NCI-H446 treated with DMSO at 0.1 percent for 48 hours (cell line): ENCODE measurements at places on chromosomes 7 and 10.

- DNase-seq = no peak
These were observed 15.6 kb downstream of the ADAM8 start for GRCh38 chr10:133260895-133261725.

DNA sequence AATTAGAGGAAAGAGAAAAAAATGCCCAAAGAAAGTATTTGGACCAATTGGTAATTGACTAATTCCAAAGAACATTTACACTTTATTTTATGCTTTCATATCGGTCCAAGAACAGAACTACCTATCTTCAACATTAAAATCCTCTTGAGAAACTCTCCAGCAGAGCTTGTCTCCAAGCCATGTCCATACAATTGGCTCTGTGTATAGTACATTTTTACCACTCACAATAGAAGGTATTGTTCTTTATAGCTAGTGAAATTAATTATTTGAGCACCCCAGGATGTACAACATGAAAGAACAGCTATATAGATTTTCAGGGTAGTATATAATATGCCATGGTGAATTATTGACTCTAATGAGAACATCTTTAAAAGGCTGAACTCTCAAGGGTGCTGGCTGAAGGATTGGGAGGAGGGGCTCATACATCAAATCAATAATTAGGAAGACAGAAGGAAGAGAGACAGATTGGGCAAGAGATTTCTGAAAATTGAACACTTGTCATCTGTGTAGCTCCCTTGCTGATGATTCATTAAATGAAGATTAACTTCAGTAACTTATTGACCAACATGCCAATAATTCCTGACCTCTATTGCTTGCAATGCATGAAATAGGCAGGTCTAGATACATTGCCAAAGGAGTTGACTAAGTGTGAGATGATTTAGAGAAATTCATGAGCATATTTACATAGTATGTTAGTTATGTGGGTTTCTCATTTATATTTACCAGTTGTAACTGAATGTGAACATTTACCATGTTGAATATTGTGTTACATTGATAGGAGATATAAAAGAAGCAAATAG, 249.7 kb downstream of the MTERF1 start:
- no peak for DNase-seq

DNA sequence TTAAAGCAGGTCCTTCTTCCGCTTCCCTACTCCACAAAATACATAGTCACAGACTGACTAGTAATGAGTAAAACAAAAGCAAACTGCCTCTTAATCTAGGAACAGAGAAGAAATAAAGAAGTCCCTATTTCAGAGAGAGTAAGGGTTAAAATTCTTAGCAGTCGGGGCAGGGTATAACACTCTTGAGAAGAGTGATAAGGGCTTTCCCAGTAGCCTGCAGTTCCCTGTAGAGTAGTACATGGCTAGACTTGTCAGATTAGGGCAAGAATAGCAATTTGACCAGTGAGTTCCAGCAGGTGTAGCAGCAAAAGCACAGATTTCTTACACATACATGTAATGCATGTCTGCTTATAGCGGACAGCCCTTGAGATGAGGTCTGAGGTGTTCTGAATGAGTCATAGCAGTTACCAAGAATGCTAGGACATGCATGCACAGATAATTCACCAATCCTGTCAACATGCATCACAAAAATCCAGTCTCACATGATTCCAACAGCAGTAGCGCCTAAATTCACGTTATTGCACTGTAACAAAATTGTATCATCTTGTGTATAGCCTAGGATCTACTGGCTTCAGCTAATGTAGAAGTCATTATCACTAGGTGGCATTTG, 40.7 kb downstream of the BTRC start:
- no peak for DNase-seq

DNA sequence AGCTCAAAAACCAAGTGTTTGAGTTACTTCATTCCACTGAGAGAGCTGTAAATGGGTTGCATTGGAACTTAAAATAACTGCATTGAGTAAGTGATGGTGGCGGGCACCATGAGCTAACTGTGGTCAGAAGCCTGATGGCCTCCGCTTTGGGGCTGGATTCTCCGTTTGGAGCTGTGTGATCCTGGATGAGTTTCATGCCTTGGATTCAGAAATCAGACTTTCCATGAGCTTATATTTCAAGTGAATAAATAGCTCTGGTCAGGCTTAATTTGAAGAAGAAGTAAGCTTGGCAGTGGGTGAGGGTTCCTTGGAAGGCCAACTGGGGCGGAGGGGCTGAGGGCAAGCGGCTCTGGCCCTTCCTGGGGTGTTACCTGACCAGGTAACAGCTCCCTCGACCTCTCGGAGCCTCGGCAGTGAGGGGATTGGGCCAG, 5.6 kb downstream of the HTRA1 start:
- no peak for DNase-seq

DNA sequence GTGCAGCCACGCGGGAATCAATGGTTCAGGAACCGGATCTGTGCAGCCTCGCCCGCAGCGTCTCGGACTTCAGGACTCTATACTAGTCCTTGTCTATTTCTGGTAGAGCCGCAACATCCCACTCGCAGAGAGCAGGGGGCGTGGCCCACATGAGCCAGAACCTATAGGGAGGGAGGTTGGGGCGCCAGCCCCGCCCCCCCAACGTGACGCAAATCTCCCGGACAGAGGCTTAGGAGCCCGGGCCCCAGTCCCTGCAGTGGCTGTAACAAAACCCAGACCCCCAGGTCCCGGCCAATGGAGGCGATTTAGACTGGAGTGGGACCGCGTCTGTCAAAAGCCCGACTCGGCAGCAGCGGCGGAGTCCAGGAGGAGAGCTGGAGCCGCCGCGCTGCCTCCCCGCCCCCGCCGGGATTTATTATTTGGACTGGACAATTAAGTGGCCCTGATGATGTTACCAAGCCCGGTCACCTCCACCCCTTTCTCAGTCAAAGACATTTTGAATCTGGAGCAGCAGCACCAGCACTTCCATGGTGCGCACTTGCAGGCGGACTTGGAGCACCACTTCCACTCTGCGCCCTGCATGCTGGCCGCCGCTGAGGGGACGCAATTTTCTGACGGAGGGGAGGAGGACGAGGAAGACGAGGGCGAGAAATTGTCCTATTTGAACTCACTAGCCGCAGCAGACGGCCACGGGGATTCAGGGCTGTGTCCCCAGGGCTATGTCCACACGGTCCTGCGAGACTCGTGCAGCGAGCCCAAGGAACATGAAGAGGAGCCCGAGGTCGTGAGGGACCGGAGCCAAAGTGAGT, at the start of gene NKX2-3:
NKX2-3 (plus strand) TSS at position 256 of the 809 bp plus-strand sequence; CDS start at position 446, 190 bp downstream.
- no peak for DNase-seq

GRCh38 chr10:124699471-124700292, 44.5 kb downstream of the FAM53B start:
- DNase-seq = no peak

- no peak for DNase-seq
These were observed 60.5 kb downstream of the RSU1 start for GRCh38 chr10:16756561-16757221.

DNA sequence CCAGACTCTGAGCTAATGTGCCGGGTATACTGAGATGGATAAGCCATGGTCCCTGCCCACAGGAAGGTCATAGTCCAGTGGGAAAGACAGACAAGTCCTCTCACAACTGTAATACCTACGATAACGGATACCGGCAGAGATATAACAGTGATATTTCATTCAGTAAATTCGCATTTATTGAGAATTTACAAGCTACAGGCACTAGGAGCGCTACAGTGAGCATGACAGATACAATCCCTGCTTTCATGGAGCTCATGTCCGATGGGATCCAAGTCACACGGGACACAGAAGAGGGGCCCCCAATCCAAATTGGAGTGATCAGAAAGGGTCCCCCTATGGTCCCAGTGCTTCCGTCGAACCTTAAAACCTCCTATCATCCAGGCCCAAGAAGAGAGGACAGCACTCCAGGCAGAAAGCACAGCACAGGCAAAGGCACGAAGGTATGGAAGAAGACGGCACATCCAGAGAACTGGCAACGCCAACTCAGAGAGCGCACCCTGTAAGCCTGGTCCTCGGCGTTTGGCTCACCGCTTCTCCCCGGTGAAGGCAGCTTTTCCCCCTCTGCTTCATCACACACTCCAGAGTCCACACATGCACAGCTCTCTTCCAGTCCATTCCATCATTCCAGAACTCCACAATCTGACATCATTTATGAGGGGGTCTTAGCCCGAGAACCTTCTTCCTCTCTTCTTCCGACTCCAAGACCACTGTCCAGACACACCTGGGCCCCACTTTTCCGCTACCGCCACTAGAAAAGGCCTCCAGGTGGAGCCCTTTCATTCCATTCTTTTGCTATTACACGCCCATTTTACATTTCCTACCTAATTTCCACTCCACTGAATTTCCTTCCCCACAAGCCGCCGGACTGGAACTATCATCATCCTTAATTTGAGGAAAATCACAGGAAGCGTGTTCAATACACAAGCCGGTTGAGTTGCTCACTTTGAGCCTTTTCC, 47.8 kb upstream of the NKX2-3 start:
- no peak for DNase-seq

GRCh38 chr10:60778971-60779796, 906 bp downstream of the CDK1 start:
- no peak for DNase-seq

DNA sequence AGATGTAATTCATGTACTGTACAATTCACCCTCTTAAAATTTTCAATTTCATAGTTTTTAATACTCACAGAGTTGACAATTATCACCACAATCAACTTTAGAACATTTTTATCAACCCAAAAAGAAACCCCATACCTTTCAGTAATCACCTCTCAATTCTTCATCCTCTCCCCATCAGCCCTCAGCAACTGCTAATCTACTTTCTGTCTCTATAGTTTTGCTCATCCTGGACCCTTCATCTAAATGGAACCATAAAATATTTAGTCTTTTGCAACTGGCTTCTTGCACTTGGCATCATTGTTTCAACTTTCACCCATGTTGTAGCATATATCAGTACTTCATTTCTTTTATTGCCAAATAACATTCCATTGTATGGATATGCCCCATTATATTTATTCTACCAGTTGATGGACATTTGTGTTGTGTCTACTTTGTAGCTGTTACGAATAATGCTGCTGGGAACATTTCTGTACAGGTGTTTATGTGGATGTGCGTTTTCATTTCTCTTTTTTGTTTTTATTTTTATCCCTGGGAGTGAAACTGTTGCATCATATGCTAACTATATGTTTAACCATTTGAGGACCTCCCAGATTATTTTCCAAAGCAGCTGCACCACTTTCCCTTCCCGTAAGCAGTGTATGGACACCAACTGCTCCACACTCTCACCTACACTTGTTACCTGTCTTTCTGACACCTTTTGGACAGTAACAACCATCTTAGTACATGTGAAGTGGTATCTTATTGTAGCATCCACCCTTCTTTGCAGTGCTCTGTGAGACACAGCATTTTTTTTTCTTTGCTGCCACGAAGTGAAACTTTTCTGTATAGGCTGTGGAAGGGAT, 65.4 kb upstream of the APBB1IP start:
- DNase-seq = no peak
